Immature natural killer cell (primary cell): ENCODE measurements at places on chromosomes 11 and 22.

DNA sequence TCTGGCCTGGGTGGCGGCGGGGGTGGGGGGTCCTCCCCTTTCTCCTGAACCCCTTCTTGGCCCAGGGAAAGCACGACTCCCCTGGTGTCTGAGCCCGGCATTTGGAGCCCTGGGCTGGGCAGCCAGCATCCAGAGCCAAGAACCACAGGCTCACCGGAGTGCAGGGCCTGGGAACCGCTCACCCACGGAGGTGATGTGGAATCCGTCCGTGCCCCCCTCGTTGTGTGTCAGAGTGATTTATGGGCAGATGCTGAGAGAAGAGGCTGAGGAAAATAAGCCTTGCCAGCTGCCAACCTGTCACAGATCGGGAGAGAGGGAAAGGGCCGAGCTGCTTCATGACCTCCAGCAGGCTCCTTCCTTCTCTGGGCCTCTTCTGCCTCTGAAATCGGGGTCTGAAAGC lies 33.7 kb downstream of the WNT11 start:
- no peak overlapping the region for H3K27ac ChIP-seq
- peaks cover 10% of the 10 kb centered on the region for H3K4me1 ChIP-seq
- DNase-seq: no peak
- no peaks in the 10 kb centered on the region for H3K36me3 ChIP-seq
- H3K4me3 ChIP-seq: no peak overlapping the region

DNA sequence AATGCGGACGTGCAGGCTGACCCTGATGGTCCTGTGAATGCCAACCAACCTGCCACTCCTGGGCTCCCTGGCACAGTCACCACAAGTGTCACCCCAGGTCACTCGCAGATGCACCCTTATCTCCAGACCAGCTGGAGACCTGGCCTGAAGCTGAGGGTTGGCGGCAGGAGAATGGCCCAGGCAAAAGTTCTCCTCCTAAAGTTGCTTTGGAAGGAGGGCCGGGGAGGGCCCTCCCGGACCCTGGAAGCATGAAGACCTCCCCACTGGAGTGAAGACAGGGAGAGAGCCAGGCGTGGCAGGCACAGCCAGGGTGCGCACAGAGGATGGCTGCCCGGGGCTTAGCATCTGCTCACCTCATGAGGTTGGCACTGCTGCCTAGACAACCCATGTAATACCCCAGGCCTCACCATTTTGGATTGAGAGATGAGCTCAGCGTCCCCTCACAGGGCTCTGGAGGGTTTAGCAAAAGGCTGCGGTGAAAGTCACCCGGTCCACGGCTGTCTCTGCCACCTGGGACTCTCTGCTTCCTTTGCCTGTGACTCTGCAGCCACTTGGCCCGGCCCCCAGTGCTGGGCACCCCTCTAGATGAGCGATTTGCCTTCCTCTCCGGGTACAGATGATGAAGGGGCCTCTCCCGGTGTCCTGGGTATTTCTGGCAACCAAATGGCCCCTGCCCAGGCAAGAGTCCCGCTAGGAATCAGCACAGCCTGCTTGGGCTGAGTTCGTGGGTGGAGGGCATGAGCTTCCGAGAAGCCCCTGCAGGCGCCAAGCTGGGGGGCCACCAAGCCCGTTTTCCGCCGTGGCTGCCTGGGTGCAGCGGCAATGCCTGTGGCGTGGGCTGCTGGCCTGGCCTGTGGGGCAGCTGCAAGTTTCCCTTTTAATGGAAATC lies 48.3 kb upstream of the SEPTIN5 start:
- H3K36me3 ChIP-seq: no peaks in the 10 kb centered on the region
- no peaks in the 10 kb centered on the region for H3K27me3 ChIP-seq
- H3K27ac ChIP-seq: no peak overlapping the region
- no peaks in the 10 kb centered on the region for H3K4me1 ChIP-seq
- no peak for DNase-seq

DNA sequence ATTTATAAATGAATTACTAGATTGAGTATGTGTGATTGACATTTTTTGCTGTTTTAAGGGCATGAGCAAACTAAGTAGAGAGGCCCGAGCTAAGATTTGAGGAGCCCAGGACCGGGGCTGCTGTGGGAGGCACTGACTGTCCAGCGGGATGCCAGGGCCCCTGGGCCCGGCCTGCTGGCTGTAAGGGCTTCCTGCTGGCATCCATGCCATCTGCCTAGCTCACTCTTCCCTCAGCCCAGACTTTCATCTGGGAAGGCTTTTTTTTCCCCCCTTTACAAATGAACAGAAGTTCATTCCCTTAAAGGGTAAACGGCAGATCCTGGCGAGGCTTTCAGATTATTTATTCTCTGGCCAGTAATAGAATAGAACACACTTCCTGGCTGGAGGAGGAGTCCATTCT lies 16.0 kb upstream of the TP53I11 start:
- no peaks in the 10 kb centered on the region for H3K36me3 ChIP-seq
- H3K27me3 ChIP-seq: no peaks in the 10 kb centered on the region
- H3K27ac ChIP-seq: no peak overlapping the region
- DNase-seq: no peak

GRCh38 chr11:76656571-76657081 lies 13.9 kb downstream of the LRRC32 start:
- no peaks in the 10 kb centered on the region for H3K4me1 ChIP-seq
- H3K36me3 ChIP-seq: no peaks in the 10 kb centered on the region
- peaks cover 3% of the 10 kb centered on the region for H3K27me3 ChIP-seq
- DNase-seq: no peak
- no peak overlapping the region for H3K4me3 ChIP-seq
- H3K27ac ChIP-seq: no peak overlapping the region

DNA sequence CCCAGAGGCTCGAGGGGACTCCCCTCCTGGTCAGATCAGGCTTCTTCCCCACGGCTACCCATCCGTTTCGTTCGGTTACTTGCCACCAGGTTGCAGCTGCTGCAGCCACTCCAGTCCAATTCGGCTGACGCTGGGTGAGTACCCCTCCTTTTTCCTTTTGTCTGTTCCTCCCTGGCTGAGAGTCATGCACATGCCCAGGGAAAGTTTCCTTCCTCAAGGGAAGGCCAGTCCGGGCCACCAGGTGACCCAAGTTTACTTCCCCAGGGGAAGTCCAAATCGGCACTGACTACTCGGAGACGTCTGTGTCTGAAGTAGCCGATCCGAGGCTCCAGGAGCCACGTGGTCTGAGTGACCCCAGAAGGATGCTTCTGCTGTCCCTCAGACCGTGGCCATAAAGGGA lies 13.2 kb upstream of the OR56A3 start:
- H3K4me3 ChIP-seq: no peak overlapping the region
- no peaks in the 10 kb centered on the region for H3K4me1 ChIP-seq
- DNase-seq: no peak
- no peak overlapping the region for H3K27ac ChIP-seq

- peaks cover 7% of the 10 kb centered on the region for H3K27me3 ChIP-seq
- H3K4me1 ChIP-seq: no peaks in the 10 kb centered on the region
- no peaks in the 10 kb centered on the region for H3K36me3 ChIP-seq
- H3K4me3 ChIP-seq: no peak overlapping the region
Observed at GRCh38 chr22:22395245-22395644, 113.3 kb downstream of the ZNF280B start.

GRCh38 chr11:3341298-3341697 lies 37.6 kb downstream of the ZNF195 start:
- DNase-seq: peak; percentile 42
- no peak overlapping the region for H3K4me3 ChIP-seq
- H3K27me3 ChIP-seq: peaks cover 15% of the 10 kb centered on the region
- H3K27ac ChIP-seq: no peak overlapping the region

DNA sequence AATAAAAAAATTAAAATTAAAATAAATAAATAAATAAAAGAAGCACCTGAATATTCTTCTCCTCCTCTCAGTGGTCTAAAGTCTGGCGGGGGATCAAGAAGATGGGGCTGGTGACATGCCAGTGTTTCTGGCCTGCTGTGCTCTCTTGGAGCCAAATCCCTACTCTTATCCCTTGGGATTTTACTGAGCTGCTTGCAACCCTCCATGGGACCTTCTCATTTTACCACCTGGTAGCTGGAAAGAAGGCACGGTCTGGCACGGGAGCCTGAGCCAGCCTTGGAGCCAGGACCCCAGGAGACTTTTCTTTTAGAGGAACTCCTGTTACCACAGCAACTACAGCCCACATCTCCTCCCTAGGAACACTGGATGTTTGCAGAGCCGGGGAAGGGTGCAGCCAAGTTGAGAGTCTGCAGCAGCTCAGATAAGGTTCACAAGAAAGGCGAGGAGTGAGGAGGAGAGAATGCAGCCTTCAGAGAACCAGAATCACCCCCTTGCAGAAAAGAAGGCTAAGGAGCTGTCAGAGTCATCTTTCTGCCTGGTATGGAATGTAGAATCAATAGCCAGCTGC lies 21.4 kb downstream of the CD6 start:
- H3K36me3 ChIP-seq: peaks cover 4% of the 10 kb centered on the region
- H3K27me3 ChIP-seq: no peaks in the 10 kb centered on the region
- H3K4me3 ChIP-seq: peak overlapping the region; percentile 27
- no peak for DNase-seq
- H3K27ac ChIP-seq: peak overlapping the region; percentile 63
- H3K4me1 ChIP-seq: peaks cover 31% of the 10 kb centered on the region

- no peaks in the 10 kb centered on the region for H3K4me1 ChIP-seq
- H3K4me3 ChIP-seq: no peak overlapping the region
- H3K36me3 ChIP-seq: no peaks in the 10 kb centered on the region
- H3K27me3 ChIP-seq: no peaks in the 10 kb centered on the region
Observed at GRCh38 chr11:106706355-106706754, 311.9 kb downstream of the GUCY1A2 start.

DNA sequence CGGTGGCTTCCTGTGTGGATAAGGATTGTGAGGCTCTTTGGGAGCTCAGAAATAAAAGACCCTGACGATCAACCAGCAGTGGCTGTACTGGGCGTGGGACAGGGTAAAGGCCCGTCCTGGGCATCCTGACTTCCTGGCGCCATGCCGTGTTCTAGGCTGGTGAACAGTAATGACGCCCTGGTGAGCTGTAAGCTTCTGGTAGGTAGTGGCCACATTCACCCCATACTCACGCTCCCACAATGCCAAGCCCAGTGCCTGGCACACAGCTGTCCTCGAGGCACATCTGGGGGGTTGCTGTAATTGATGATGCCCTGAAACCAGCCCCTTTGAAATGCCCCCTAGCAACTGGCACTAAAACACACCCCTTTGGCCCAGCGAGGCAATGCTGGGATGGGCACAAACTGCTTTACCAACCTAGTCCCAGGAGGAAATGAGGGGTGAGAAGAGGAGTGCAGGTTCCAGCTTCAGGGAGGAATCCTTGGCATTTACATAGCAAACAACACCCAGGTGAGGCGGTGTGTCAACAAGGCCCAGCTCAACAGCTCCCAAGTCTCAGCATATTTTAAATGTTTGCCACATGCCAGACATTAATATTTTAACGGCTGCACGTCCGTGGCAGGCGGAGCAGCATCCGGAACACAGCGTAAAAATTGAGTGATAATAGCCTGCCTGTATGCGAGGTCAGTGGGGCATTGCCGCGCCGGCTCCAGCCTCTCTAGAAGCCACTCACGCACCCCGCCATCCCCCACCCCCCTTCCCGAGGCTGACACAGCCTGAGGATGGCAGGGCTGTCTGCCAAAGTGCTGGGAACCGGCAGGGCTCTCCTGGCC lies 79.3 kb downstream of the DSCAML1 start:
- H3K27ac ChIP-seq: no peak overlapping the region
- H3K4me1 ChIP-seq: no peaks in the 10 kb centered on the region
- no peaks in the 10 kb centered on the region for H3K36me3 ChIP-seq

DNA sequence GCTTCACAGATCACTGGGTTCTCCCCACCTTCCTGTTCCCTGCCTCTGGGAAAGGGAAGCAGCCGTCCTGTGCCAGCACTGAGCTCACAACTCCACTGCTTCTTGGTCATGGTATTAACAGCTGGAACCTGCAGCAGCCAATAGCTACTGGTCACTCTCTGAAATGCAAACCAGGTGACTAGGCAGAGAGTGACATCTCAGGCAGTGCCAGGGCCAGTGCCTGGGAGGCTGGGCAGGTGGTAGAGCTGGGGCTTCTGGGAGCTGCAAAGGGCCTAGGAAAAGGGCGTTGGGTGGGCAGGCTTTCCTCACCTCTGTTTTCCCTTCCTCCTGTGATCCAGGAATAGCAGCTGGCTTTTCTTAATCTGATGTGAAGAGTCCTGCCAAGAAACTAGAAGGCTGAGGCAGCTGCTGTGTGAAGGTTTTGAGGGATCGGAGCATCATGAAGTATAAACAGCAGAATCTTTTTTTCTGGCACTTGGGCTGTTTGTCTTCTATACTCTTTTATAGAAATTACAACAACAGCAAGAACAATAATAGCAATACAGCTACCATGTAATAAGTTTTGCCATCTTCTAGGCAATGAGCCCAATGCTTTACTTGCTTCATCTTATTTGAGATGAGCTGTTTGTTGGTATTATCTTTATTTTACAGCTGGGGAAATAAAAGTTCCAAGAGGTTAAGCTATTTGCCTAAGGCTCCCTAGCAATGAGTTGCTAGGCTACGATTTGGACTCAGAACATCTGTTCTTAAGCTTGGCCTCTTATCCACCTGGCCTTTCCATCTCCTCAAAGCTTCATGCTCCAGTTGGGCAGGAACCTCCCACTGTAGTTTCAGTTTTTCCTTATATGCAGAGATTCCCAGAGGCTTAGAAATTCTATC lies 22.0 kb upstream of the CD44 start:
- no peaks in the 10 kb centered on the region for H3K36me3 ChIP-seq
- H3K27me3 ChIP-seq: peaks cover 11% of the 10 kb centered on the region
- H3K4me1 ChIP-seq: peaks cover 4% of the 10 kb centered on the region
- no peak overlapping the region for H3K27ac ChIP-seq
- H3K4me3 ChIP-seq: no peak overlapping the region
- no peak for DNase-seq

DNA sequence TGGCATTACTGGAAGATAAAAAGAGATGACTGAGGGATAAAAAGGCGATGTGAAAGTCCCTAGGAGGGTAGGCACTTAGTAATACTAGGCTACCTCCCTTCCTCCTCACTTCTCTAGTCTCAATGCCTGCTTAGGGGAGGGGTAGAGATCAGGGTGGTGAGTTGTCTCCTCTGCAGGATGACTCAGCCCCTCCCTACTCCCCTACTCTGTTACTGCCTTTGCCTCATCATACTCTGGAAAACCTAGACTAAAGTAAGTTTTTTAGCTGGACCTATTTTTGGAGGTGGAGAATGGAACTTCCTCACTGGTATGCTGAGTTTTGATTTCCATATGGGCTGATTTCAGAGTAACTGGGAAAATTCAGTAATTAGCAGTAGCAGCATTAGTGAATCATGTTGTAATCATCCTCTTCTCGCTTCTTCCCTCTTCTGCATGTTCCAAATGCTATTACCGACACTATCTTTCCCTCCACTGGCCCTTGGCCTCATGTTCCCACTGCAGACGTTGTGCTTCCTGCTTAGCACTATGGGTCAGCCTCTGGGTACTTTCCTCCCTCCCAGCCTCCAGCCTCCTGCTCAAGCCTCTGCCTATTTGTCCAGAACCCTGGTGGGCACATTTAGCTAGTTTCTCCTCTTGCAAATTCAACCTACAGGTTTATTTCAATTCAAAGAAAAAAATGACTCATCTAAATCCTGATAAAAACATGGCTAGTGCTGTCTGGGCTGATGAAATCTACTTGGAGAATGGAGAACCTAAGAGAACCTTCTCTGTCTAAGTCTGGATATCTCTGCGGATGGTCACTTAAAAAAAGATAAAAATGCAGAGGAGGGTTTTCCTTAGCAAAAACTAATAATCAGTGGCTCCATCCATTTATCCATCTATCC lies 281.7 kb downstream of the ST3GAL4 start:
- H3K27ac ChIP-seq: no peak overlapping the region
- H3K27me3 ChIP-seq: peaks cover 10% of the 10 kb centered on the region
- no peak overlapping the region for H3K4me3 ChIP-seq
- H3K4me1 ChIP-seq: no peaks in the 10 kb centered on the region
- no peak for DNase-seq
